KG1 (cell line): ENCODE measurements at places on chromosomes 1 and 21.

DNA sequence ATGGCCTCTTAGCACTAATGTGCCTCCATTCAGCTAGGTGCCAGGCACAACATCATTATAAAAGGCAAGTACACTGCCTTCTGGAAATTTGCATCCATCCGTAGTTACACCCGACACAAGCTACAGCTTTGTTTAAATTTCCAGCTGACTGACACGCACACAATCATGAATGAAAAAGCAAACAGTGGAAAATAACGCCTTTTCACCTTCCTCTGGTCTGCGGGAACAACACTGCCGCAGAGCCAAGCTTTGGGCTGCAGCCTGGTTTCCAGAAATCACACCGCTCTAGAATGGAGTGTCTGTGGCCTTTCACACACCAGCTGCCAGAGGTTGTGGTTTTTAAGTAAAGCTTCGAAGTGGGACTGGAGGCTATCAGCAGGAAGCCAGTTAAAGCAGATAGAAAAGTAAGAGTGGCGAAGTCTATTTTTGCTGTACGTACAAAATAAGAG lies 142.8 kb upstream of the COA6 start:
- peak; percentile 16 for DNase-seq

DNA sequence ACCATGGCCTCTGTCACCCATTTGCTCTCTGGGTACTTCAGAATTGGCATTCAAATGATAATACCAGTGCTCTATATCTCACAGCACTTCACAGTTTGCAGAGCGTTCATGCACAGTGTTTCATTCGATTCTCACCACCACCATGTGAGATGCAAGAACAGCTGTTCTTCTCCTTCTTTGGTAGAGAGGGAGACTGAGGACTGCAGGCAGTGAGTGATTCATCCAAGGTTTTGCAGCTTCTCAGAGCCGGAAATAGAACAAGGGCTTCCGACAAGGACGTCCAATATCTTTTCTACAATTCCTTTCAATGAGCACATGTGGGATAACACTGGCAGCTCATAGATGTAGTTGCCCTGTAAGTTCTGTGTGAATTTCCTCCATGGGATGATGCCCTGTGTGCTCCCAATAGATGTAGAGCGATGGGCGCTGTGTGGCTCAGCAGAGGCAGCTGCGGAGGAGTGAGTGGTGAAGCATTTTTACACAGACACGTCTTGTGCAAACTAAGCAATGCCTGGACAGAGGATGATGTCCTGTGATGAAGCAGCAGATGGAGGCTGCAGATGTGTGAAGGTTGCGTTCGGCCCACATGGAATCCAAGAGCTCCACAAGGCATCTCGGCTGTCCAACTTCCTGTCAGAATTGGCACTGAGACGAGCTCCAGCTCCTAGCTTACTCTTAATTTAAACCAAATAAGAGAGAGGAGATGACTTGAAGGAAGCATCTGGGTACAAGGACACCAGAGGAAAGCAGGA lies 24.9 kb downstream of the MT1HL1 start:
- no peak for DNase-seq

GRCh38 chr1:109113590-109114341 lies at the start of gene ELAPOR1:
ELAPOR1 (plus strand) TSS chr1:109114115; CDS start chr1:109114184, 69 bp downstream.
- no peak for DNase-seq

- no peak for DNase-seq
Observed at GRCh38 chr1:47201179-47201578, 11.3 kb upstream of the PDZK1IP1 start.

GRCh38 chr1:205592443-205593003 lies 39.3 kb downstream of the ELK4 start:
- no peak for DNase-seq

GRCh38 chr1:225928186-225929175 lies 4.4 kb upstream of the PYCR2 start:
- DNase-seq, result no peak

GRCh38 chr21:44686843-44687561 lies 5.0 kb upstream of the KRTAP12-1 start:
- DNase-seq, result no peak

GRCh38 chr1:31562707-31563360 lies 13.5 kb upstream of the TINAGL1 start:
- DNase-seq, result no peak

DNA sequence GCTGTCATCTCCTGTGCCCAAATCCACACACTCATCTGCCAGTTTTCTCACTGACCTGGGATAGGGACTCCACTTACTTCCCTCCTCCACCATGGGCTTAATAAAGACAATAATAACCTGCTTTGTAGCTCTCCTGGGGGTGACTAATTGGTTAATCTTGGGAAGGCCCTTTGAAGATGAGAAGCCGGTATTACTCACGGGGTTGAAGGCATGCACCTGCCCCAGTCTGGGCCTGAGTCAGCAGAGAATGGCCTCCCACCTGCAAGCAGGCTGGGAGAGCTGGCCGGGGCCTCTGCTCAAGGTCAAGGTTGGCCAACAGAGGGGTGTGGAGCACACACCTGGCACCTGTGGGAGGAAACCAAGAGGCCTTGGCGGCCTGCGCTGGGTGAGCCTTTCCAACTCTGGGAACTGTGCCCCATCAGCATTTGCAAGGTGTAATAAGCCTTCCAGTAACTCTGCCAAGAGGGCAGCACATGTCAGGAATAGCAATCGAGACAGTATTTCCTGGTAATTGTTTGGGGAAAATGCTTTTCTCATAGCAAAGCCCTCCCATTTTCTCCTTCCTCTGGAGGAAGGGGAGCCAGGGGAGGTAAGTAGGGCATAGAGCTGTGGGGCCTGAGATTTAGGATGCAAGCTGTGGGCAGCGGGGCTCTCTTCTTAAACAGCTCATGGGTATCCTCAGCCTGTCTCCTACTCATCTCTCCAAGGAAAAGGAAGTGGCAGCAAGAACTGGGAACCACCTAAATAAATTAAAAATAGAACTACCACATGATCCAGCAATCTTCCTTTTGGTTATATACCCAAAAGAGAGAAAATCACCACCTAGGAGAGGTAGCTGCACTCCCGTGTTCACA lies 49.0 kb downstream of the TOMM20 start:
- DNase-seq, result no peak

DNA sequence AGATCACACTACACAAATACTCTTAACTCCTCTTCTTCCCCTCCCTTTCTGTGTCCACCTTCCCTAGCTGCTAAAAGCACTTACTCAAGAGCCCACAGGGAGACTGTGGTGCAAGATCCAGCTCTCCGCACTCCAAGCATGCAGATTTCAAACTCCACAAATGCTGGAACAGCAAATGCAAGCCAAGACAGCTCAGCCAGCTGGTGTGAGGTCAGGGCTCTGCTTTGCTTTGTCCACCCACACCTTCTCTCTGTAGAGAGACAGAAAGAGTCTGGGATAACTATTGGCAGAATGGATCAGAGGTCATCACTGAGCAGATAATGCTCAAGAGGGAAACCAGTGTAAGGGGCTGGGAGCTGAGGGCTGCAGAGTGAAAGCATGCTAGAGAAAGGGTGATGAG lies 45.2 kb upstream of the DPT start:
- no peak for DNase-seq

DNA sequence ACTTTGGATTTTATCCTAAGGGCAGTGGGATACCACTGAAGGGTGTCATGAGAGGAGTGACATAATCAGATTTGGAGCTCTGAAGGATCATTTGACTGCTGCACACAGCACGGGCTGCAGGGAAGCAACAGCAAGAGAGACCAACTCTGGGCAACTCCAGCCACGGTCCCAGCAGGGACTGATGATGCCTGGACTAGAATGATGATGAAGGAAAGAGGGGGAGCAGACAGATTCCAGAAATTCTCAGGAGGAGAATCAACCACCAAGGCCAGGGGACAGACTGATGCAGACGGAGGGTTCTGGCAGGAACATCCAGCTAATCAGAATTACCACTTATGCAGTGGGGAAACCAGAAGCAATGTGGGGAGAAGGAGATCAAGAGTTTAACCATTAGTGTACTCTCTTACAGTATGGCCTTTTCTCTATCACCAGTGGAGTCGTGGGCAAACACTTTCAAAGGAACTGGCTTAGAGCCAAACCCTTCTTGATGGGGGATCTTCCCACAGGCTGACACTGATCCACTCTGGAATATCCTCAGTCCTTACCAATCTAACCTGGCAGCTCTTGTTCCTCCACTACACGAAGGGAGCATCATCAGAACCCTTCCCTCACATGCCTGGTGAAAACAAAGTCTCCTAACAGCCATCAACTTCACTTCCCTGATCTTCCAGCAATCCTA lies 3.3 kb downstream of the URB1 start:
- DNase-seq, result no peak

- DNase-seq, result no peak
Observed at GRCh38 chr1:184189361-184189760, 137.8 kb downstream of the TSEN15 start.
